ENCODE measurements at places on chromosomes 6 and 20.

GRCh38 chr6:434051-434705 lies 42.6 kb downstream of the IRF4 start:
- no peak for ATAC-seq

DNA sequence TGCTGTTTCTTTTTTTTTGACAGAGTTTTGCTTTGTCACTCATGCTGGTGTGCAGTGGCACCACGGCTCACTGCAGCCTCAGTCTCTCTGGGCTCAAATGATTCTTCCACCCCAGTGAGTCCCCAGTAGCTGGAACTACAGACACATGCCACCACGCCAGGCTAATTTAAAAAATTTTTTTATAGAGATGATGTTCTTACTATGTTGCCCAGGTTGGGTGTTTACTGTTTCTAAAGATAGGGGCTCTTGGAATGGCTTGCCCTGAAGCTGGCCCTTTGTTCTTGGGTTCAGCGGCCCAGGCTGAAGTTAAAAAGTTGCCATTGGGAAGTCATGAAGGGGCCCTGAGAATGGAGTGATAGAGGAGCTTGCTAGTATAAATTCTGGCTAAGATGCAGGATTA lies 16.5 kb downstream of the RALGAPB start:
- no peak for ATAC-seq

GRCh38 chr6:75085931-75086635 lies 119.8 kb downstream of the COL12A1 start:
- ATAC-seq, result no peak

DNA sequence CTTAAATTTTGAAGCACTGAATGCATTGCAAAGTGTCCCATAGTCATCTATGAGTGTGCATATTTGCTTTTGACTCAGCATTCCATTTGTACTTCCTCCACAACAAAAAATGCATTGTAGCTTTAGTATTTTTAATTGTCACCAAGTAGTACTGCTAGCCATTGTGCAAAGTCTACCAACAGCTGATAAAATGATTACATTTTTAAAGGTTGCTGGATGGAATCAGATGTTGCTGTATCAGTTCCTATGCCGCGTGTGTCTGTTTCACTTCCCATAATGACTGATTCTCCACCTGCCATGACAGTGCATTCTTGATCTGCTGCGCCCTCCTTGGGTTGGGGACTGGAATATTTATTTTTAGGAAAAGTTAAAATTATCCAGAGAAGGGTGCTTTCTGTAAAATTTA lies 41.2 kb downstream of the SLX4IP start:
- ATAC-seq, result peak; percentile 86

- ATAC-seq, result no peak
These were observed 40.8 kb downstream of the ZFAND3 start for GRCh38 chr6:37860226-37860839.

- ATAC-seq, result no peak
These were observed 10.9 kb upstream of the B4GALT5 start for GRCh38 chr20:49724408-49725223.

GRCh38 chr6:32491700-32492099 lies 38.4 kb downstream of the HLA-DRB5 start:
- ATAC-seq, result peak; percentile 47

DNA sequence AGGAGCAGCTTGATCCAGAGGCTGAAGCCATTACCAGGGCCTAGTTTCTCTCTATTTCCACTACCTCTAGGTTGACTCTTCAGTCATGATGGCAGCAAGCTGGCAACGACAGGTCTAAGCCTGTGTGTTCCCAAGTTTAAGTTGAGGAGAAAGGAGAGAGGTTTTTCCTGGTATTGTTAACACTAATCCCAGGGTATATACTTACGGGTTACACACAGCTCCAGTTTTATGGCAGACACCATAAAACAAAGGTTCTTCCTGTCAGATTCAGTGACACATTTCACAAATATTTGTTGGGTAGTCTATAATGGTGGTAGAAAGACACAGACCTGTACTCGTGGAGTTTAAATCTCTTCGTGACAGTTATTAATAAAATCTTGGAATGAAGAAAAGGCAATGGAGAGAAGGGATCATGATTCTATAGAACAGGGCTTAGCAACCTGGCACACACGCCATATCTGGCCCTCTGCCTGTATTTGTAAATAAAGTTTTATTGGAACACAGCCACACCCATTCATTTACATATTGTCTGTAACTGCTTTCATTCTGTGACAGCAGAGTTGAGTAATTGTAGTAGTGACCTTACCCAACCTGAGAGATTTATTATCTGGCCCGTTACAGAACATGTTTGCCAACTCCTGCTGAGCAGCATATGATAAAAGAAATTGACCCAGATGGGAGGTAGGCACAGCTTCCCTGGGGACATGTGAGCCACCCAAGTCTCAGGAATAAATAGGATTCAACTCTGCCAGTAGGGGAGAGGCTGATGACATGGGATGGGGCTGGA lies 323.3 kb downstream of the CDH4 start:
- ATAC-seq, result no peak

- no peak for ATAC-seq
These were observed 26.9 kb upstream of the STXBP5 start for GRCh38 chr6:147177286-147177685.

- no peak for ATAC-seq
These were observed 237.4 kb upstream of the GMDS start for GRCh38 chr6:2482773-2483172.

- no peak for ATAC-seq
These were observed 1279.5 kb upstream of the CITED2 start for GRCh38 chr6:140653972-140654371.

All from stimulated activated memory B cell treated with anti-CD40 and anti-IgM and Interleukin-4, amounts not matched to agents 10 μg/mL and 1 μg/mL and 100 μg/mL, for 72 hours (primary cell).